ENCODE measurements at places on chromosomes 11 and 22.

- DNase-seq: no peak
Observed at GRCh38 chr11:131770801-131771200, 400.4 kb downstream of the NTM start.

GRCh38 chr11:66964495-66964894 is 6.3 kb upstream of the PC start:
- no peak for DNase-seq

- DNase-seq: no peak
Observed at GRCh38 chr11:102930451-102930850, 25.1 kb downstream of the MMP13 start.

DNA sequence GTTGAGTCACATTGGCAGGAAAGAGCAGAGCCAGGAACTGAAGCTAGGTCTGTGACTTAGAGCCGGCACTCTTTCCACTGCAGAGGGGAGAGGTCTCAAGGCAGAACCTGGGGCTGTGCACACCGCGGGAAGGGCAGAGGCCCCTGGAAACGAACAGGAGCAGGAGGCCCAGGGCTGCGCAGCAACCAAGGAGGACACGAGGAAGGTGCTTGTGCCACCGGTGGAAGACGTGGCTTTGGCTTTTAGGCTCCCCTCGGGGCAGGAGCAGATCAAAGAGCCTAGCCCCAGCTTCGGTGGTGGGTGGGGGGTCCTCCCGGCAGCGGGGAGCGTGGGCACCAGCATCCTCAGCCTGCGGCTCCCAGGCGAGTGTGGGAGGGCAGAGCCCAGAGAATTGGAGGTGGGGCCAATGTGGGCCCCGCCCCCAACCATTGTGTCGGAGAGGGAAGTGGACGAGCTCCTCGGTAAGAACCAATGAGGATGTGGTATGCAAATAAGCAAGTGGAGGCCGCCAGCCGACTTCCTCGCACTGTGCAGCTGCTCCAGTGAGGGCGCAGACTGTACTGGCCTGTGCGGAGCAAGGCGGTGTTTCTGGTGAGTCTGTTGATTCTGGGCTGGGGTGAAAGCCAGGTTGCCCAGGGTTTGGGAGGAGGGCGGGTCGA is at the start of gene CCDC116:
CCDC116 (plus strand) TSS at position 524 of the 659 bp plus-strand sequence. CDS start 422 bp downstream, outside the sequence.
- DNase-seq: peak; percentile 41

DNA sequence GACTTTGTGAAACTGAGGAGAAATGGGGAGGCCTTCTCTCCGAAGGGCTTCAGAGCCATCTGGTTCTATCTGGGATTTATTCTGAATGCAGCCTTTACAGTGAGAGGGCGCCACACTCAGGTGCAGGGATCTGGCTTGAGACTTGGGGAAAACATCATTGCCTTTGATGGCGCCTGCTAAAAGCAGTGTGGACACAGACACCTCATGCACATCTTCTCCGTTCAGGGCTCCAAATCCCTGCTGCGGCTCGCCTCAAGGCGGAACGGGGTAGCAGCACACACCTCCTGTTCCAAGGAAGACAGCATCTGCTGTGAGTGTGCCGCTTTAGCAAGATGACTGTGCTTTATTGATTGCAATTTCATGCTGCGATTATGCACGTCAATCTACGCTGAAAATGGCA is 37.1 kb upstream of the OLFML1 start:
- DNase-seq: no peak

DNA sequence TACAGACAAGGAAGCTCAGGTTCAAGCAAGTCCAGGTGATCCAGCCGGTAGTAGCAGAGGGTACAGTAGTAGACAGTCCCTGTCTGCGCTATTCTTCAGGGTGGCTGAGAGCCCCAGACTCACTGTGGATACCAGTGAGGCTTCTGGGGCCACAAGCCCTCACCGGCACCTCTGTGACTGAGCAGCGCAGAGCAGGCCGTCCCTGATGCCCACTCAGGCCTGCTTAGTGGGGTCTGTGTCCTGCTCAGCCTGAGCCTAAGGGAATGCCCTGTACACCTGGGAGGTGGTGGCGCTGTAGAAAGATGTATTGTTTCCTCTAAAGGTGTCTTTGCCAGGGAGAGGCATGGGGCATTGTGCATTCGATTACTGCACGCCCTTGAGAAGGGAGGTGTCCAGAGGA is 143.8 kb downstream of the CACNA1I start:
- no peak for DNase-seq

- no peak for DNase-seq
Observed at GRCh38 chr22:19766240-19766510, 5.6 kb downstream of the TBX1 start.

- no peak for DNase-seq
Observed at GRCh38 chr11:126993599-126993998, 7.0 kb downstream of the KIRREL3 start.

- no peak for DNase-seq
Observed at GRCh38 chr11:112150517-112150916, 13.4 kb downstream of the IL18 start.

- peak; percentile 23 for DNase-seq
Observed at GRCh38 chr11:8090756-8091155, 9.7 kb downstream of the TUB start.

GRCh38 chr22:19526702-19527111 is 2.5 kb upstream of the CLDN5 start:
- no peak for DNase-seq

- DNase-seq: no peak
Observed at GRCh38 chr22:42425337-42425988, 6.7 kb downstream of the NFAM1 start.

GRCh38 chr11:7605186-7605943 is 67.9 kb downstream of the CYB5R2 start:
- DNase-seq: no peak

- no peak for DNase-seq
Observed at GRCh38 chr11:19703211-19703610, 9.4 kb upstream of the NAV2 start.

GRCh38 chr22:40385036-40385782 is 14.8 kb downstream of the SGSM3 start:
- DNase-seq: no peak

DNA sequence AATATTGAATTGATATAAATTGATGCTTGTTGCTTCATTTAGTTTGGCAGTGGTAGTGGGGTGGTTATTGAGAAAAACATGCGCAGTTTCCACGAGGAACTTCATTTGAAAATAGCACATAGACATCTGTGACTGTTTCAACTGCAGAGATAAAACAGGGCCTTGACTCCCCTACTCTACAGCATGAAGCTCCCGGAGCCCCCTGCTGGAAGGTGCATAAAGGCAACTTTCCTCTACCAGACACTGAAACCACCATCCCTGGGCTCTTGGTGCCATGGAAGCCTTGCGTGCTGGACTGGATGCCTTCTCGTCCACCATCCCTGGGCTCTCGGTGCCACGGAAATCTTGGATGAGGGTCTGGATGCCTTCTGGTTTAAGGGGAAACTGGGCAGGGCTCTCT is 195.9 kb downstream of the CSNK2A3 start:
- DNase-seq: peak; percentile 64

GRCh38 chr11:16543642-16544041 is 187.3 kb upstream of the SOX6 start:
- DNase-seq: no peak

- no peak for DNase-seq
Observed at GRCh38 chr11:116485425-116485824, 287.4 kb downstream of the BUD13 start.

DNA sequence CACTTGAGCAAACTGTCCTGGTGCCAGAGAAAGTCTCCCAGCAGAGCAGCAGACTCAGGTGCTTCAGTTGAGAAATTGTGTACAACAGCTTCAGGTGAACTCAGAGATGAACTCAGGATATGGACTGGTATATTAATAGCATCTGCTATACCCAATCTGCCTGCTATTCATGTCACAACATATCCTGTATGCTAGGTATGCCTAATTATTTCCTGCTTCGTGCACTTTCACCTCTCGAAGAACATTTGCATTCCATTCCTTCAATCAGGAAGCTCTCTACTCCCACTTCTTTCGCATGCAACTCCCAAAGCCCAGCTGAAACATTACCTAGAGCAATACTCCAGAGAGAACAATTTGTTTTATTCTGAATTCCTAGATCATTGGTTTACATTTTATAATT is 207.7 kb downstream of the KCNA4 start:
- DNase-seq: no peak

GRCh38 chr11:95698676-95699557 is 90.7 kb downstream of the FAM76B start:
- no peak for DNase-seq

- DNase-seq: no peak
Observed at GRCh38 chr22:47847131-47847890, 1084.9 kb downstream of the TBC1D22A start.

GRCh38 chr22:35726398-35726797 is 8.7 kb downstream of the APOL5 start:
- DNase-seq: no peak

DNA sequence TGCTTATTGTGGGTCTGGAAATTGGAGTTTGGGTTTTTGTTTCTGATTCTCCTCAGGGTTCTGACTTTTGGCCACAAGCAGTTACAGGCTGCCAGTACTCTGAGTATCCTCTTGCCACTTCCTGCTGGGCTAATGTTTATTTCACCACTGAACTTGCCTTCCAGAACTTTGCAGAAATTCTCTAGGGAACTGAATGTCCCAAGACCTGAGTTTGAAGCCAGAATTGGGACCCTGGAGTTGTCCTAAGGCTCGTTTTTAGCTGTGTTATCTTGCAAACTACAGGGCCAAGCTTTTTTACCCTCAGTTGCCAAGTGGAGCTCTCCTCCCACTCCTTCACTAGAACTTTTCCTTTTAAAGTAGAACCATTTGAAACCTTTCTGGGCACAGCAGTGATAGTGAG is 89.9 kb downstream of the FAT3 start:
- no peak for DNase-seq

GRCh38 chr11:15309296-15309695 is 194.6 kb downstream of the INSC start:
- no peak for DNase-seq

DNA sequence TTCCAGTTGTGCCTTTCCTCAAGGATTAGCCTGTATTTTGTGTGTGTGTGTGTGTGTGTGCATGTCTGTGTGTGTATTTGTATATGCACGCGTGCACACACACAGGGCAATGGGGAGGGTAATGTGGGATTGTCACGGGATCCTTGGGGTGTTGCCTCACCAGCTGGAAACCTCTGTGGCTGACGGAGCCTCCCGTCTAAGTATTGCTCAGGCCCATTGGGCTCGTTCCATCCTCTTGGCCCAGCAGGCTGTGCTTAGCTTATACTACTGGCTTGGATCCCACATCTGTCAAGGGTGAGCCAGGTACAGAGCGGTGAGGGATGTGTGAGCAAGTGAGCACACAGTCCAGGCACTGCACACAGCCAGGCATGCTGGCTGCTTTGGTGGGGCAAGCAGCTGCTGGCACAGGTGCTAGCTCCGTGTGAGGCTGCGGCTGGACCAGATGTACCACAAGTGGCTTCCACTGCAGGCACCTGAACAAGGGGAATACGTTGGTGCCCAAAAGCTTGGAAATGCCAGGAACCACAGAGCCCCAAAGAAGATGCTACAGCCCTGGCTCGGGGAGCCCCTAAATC is 462.8 kb downstream of the NELL1 start:
- no peak for DNase-seq

GRCh38 chr11:111878385-111878848 is 548 bp downstream of the FDXACB1 start:
- DNase-seq: no peak

- DNase-seq: peak; percentile 44
Observed at GRCh38 chr11:20360650-20361049, 2.9 kb upstream of the HTATIP2 start.

- no peak for DNase-seq
Observed at GRCh38 chr22:44783581-44783980, 31.2 kb downstream of the ARHGAP8 start.

DNA sequence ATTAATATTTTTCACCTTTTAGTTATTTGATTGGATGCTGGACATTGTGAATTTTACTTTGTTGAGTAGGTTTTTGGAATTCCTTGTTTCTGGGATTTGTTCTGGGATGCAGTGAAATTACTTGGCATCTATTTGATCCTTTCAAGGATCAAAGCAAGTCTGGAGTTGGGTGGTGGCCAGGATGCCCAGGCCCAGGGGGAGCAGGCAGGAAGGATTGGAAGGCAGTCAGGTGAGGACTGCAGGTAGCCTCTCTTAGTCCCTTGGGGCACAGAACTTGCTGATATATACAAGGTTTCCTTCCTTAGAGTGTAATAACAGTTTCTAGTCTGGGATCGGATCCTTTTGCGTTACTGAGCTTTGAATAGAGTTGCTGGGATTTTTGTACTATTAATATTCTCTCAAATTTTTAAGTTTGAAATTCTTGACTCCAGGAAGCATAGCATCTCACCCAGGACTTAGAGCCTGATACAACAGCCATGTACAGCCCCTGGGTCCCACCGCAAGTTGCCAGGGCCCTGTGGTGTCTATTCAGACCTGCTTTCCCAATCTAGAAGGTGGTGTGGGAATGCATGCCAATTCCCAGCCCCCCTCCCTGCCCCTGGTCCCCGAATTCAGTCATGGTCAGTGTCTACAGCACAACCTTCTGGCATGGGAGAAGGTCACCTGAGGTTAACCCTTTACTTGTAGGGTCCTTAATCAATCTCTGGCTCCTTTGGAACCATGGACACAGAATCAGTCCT is 6.1 kb downstream of the ZNF74 start:
- no peak for DNase-seq

DNA sequence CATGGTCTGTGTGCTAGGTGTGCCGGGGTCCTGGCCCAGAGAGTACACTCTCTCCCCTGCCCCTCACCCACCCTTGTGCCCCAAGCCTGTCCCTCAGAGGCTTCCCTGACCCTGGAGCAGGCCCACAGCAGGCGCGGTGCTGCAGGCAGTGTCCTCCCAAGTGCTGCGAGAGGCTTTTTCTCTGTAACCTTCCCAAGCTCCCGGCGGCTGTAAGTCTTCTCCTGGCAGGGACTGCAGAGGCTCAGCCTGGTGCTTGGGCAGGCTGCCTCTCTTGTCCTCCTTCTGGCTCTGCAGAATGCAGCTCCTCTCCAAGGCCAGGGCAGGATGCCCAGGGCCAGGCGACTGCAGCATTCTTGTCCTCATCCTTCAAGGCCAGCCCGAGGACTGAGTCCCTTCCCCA is 15.9 kb downstream of the RFPL1 start:
- DNase-seq: no peak

DNA sequence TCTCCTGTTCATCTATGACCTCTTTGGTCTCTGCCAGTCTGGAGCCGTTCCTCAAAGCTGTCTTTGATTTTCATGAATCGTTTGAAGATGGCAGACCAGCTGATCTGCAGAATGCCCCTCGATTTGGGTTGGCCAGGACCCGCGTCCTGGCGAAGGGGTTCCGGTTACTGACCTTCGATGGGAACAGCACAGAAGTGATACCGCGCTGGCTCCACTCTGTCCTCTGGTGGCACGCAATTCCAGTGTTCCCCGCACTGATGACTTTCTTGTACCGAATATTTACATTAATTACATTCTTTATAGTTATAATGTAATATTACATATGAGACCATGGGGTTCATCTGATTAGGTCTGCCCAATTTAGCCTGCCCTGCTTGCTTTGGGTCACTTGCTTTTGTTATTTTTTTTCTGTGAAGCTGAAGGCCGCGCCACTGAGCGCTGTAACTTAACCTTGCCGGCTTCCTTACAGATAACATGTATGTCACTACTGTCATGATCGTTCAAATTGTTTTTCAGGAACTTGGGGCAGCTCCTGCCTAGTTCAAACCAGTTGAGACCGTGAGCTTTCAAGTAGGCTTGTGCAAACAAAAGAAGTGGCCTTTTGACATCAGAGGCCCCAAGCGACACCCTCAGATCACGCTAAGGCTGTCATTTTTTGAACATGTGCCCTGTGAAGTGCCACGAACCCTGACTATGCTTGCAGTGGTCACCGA is 4.1 kb upstream of the USP18 start:
- DNase-seq: no peak

GRCh38 chr22:37218399-37218770 is 6.1 kb upstream of the SSTR3 start:
- DNase-seq: no peak

Measured in activated naive CD4-positive, alpha-beta T cell treated with anti-CD3 and anti-CD28 coated beads, Interleukin-2, amount 50 U/mL, for 16 hours (primary cell).